CD4-positive, alpha-beta T cell treated with Interleukin-17A for 4 hours (primary cell): ENCODE measurements at places on chromosomes 7 and 10.

DNA sequence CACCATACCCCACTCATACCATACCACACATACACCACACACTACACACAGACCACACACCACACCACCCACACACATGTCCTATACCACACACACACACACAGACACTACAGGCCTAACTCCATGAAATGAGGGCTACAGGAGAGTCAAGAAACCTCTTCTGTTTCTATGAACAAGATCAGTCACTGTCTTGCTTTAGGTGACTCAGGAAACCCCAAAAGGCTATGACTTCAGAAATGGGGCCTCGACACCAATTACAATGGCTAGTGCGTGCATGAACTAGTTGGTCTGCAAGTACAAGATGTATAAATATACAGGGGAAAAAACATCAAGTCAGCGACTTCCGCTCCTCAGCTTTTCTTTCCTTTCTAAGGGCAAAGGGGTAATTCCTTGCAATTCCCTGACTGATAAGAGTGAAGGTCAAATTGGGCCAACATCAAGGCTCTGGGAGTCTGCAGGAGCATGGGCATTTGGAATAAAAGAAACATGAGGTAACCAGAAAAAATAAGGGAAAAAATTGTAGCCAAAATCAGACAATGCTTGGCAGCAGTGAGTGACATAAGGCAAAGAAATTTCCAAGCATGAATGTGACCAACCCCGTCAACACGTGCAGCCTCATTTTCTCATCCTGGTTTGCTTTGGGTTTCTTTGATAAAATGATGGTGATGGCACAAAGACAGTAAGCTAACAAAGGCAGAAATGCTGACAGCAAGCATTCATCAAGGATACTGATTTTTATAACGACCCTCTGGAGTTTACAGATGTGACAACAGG, 1.5 kb downstream of the PKD1L1 start:
- no peak for DNase-seq

GRCh38 chr7:114889646-114890285, 32.1 kb upstream of the MDFIC start:
- peak; percentile 11 for DNase-seq

DNA sequence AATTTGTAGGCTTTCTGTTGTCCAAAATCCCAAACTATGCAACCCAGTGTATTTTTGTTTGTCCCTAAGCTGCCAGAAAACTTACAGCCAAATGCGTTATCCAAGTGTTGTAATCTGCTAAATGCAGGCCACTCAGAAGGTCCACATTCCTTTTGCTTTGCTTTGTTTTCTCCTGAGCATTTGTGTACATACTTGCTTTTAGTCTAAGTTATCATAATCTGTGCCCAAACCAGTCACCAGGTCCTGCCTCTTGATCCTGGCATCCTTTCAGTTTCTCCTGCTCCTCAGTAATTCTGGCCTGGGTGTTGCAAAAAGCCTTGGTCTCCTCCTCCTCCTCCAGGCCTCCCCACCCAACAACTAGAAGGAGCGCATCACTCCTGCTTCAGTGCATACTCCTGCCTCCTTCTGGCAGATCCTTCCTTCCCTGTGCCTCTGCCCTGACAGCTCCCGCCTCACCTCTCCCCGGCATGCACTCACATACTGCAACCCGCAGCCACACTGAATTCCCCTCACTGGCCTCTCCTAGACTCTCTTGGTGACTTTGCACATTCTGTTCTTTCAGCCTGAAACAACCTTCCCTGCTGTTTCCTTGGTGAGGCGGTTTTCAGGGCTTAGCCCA, 2.3 kb downstream of the DENND2A start:
- no peak for DNase-seq

DNA sequence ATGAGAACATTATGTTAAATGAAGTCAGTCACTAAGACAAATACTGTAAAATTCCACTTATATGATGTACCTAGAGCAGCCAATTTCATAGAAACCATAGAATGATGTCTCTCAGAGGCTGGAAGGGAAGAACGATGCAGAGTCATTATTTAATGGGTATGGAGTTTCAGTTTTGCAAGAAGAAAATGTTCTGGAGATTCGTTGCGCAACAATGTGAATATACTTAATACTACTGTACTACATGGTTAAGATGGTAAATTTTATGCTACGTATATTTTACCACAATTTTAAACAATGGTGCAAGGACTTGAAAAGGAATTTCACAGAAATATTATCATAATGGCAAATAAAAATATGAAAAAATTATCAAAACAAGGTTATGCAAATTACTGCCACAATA, 972.6 kb downstream of the KCNMA1 start:
- DNase-seq = no peak

DNA sequence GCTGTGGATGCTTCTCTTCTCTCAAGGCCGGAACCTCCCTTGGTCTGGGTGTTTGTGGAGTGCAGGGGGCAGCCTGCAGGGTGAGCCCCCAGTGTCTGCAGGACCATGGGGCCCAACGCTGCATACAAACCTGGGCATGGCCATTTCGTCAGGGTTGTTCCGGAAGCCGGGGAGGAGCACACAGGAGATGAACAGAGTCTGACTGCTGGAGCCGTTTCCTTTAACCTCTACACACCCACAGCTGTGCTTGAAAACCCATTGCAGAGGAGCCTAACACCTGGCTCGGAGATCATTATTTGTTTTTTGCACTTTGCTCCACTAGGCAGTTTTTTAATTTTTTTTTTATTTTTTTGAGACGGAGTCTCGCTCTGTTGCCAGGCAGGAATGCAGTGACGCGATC, 167.6 kb upstream of the INSYN2A start:
- no peak for DNase-seq

DNA sequence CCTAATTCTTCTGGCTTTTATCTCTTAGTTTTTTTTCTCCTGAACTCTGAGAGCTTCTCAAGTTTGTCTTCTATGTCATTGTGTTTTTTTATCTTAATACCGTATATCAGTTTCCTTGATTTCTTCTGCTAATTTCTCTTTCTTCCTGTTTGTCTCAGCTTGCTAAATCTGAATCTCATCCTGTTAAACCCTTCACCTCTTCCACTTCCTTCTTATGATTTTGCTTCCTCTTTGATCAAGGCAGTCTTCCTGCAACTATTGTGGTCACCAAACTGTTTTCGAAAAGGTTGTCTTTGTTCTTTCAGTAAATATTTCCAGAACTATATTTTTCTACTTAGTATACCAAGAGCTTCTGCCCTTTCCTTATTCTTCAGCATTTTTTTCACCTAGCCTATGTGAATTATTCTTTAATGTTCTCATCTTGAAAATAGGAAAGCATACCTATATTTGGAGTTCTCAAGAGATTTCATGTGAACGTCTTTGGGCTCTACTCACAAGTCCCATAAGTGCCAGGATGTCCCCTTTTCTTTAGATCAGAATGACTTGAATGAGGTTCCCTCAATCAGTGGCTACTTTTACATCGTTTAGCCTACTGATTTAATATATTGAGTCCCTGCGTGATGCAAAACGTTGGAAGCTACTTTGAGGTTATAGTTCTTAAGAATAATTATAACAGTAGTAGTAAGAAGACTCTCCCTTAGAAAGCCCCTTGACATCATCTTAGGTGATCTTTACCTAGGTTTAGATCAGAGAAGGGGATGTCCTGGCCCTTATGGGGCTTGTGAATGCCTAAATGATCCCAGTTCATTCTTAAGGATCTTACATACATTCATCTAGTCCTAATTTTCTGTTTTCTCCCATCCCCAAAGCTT, 415.4 kb upstream of the AUTS2 start:
- no peak for DNase-seq
